ENCODE measurements at places on chromosomes 16 and 17.
A peak's percentile ranks its signal among the peaks of the same experiment; 100 is the strongest.

GRCh38 chr16:26976873-26977272 lies 89.9 kb upstream of the C16orf82 start:
- DNase-seq, result no peak

GRCh38 chr16:89759746-89760340 lies 38.5 kb downstream of the ZNF276 start:
- DNase-seq, result no peak

GRCh38 chr16:85573696-85574641 lies 39.2 kb upstream of the GSE1 start:
- DNase-seq, result peak; percentile 73

- no peak for DNase-seq
Observed at GRCh38 chr17:57467801-57468200, 211.5 kb downstream of the MSI2 start.

- DNase-seq, result no peak
Observed at GRCh38 chr17:58779446-58779845, 23.8 kb downstream of the PPM1E start.

GRCh38 chr17:74525781-74526288 lies 5.4 kb downstream of the CD300LB start:
- DNase-seq, result no peak

DNA sequence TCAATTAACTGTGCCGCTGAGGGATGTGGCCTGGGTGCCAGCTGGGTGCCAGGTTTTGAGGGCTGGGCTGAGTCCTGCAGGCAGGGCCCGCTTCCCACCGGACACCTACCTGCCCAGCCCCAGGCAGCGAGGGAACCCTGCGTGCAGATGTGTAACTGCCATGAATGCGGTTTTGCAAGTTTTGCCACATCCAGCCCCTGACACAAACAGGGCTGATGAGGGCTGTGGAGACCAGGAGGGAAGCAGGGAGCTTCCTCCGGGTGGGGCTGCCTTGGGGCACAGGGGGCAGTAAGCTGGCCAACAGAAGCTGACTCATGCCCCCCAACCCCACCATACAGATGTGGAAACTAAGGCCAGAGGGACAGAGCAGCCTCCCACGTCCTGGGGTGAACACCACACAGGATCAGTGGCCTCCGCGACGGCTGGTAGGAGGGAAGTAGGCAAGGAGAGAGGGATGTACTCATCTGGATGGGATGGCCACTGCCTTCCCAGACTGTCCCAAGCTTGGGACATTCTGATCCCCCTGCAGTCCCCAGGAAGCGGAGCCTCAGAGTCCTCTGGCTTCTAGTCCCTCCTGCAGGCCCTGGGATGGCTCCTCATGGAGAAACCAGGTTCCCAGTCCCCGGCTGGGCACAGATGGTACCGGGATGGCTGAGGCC lies 1.6 kb downstream of the UBALD1 start:
- no peak for DNase-seq

- no peak for DNase-seq
Observed at GRCh38 chr17:50884439-50885311, 18.5 kb upstream of the TOB1 start.

DNA sequence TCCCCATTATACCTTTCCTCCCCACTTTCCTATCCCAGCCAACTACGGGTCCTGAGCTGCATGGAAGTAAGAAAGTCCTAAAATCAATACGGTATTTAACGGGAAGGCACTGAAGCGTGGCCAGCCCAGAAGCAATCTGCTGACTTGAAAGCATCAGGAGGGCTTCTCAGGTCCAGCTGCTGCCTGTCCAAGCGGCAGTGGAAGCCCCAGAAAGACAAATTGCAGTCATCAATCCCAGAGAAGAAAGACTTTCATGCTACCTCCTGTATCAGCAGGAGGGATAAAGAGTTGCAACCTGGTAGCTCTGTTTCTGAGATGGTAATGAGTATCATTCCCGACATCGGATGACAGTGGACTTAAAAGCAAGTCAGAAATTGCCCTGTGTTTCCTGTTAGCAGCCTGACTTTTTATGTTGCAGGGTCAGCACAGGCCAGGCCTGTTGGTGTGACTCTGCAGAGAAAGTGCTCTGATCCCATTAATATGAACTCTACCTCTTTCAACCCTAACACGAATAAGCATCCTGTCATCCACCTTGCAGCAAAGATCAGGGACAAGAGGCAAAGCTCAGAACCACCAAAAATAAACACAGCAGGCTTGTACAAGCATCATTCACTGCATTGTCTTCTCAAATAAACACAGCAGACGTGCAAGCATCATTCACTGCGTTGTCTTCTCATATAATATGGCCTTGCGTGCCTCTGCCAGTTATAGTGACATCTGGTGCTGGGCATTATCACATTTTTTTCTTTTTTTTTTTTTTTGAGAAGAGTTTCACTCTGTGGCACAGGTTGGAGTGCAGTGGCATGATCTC lies 358.6 kb upstream of the CDH11 start:
- DNase-seq, result peak; percentile 66

GRCh38 chr17:77737442-77738265 lies 220.8 kb upstream of the TNRC6C start:
- no peak for DNase-seq

GRCh38 chr17:8791910-8792270 lies 7.3 kb downstream of the MFSD6L start:
- no peak for DNase-seq

- no peak for DNase-seq
Observed at GRCh38 chr16:88651276-88651988, 579 bp upstream of the CYBA start.

- peak; percentile 54 for DNase-seq
Observed at GRCh38 chr16:1923299-1924034, 5.3 kb upstream of the HS3ST6 start.

DNA sequence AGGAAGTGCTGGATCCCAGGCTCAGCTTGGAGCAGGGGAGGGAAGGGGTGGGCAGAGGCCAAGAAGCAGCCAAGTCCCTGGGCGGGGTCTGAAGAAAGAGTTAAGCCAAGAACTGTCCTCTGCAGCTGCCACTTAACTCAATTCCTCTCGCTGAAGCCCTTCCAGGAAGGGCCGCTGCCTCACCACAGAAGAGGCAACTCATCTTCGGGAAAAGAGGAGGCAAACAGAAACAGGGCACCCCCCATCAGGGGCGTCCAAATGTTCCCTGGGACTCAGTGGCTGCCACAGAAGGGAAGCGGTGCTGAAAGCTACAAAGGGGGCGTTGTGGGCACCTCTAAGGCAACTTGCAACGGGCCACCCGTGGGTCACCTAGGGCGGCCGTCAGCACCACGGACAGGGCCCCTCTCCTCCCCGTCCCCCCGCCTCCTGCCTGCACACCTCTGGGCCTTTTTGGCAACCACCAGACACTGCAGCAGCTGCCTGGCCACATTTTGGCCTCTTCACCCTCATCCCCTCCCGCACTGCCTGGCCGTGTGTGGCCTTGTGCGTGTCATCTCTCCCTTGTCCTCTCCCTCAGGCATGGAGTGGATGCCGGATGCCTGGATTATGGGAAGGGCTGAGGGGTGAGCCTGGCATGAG lies 2.5 kb downstream of the TLCD3B start:
- DNase-seq, result peak; percentile 52

- DNase-seq, result no peak
Observed at GRCh38 chr17:54482843-54483242, 417.8 kb upstream of the TOM1L1 start.

- DNase-seq, result no peak
Observed at GRCh38 chr17:56505154-56505756, 88.2 kb upstream of the NOG start.

DNA sequence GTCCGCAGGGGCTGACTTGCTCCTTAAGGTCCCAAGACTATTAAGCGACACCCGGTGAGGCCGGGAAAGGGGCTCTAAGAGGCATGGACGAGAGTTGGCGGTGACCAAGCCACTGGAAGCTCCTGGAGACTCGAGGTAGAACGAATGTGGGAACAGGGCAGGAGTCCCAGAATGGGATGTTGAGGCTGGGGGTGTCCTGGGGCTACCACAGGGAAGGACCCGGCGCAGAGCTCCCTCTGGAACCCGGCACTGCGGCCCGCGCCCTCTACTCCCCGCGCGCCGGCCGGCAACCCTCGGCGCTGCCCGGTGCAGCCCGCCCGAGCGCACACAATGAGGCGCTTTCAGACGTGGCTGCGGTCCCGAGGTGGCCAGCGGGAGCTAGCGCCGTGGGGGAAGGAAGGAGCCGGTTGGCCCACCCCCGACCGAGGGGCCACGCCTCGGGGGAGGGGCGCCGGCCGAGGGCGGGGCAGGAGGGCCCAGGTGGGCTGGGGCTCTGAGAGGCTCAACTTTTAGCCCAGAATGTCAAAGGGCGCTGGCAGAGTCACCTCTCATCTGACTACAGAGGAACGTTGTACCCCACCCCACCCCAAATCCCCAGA lies at the start of gene CHST6:
Gene CHST6, minus strand, starts transcription at position 366 of the 599 bp plus-strand sequence. CDS start 15,613 bp downstream, outside the sequence.
- peak; percentile 59 for DNase-seq

DNA sequence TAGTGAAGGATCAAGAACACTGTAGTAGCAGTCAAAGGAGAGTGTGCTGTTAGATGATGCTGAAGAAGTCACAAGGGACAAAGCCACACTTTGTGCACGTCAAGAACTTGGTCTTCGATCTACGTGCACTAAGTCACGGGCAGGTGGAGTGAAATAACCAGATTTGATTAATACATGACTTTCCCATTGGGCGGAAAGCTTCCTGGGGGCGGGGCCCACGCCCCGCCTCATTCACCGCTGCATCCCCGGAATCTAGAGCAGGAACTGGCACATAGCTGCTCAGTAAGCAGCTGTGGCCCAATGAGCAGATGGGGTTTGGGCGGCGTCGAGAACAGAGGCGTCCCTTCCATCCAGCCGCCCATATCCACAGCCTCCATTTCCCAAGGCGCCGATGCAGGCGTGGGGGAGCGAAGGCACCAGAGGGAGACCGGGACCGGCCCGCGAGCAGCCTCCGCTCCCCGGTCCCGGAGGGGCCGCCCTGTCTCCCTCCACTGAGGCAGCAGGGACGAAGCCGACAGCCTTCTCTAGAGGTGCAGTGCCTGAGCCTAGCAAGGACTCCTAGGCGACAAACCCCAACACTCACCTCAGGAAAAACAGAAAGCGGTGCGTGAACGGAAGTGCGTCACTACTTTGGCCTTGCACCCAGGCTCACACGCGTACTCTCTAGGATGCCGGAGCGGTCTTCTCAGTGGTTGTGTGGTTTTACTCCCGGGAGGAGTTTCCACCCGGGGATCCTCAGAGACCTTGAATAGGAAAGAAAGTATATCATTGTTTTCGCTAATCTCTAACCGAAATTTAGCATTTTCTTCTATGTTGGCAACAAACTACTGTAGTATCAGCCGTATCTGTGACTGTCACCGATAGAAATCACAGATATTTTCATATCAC lies 4.9 kb downstream of the ZNF19 start:
- DNase-seq, result peak; percentile 91

DNA sequence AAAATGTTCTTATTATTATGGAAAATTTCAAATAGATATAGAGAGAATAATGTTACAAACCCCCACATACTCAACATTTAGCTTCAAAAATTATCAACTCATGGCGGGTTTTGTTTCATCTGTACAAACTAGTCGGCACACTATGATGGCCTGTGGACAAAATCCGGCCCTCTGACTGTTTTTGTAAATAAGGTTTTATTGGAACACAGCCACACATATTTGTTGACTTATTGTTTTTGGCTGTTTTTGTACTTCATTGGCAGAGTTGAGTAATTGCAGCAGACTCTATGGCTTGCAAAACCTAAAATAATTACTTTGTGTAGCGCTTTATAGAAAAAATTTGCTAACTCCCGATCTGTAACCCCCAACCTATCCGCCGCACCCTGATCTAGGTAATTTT lies 41.4 kb upstream of the CLEC18A start:
- no peak for DNase-seq

- peak; percentile 58 for DNase-seq
Observed at GRCh38 chr17:6651919-6652452, 424 bp downstream of the C17orf100 start.

DNA sequence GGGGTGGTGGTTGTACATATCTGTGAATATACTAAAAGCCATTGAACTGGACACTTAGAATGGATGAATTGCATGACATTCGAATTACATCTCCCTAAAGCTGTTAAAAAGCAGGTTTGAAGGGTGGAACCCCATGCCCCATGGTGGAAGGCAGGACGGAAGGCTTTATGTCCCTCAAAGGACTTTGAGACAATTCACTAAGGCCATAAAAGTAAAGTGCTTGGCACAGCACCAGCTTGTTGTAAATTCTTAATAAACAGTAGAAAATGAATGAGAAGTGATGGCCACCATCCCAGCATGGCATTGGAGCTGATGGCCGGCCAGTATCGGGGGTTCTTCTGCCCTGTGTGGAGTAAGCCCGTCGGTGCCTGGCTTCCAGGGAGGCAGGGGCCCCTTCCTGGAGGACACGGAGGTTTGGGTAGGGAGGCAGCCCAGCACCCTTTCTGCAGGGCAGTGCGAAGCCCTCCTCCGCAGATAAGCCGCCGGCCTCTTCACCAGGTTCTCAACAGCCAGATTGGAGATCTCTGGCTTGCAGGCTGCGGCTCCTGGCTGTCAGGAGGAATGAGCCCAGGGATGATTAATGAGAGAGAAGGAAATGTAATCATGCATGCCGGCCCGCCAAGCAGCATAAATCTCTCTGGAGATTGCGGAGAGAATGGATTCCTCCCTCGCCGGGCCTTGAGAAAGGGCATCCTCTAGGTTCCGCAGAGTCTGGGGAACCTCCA lies 346.9 kb downstream of the FOXL1 start:
- peak; percentile 38 for DNase-seq

DNA sequence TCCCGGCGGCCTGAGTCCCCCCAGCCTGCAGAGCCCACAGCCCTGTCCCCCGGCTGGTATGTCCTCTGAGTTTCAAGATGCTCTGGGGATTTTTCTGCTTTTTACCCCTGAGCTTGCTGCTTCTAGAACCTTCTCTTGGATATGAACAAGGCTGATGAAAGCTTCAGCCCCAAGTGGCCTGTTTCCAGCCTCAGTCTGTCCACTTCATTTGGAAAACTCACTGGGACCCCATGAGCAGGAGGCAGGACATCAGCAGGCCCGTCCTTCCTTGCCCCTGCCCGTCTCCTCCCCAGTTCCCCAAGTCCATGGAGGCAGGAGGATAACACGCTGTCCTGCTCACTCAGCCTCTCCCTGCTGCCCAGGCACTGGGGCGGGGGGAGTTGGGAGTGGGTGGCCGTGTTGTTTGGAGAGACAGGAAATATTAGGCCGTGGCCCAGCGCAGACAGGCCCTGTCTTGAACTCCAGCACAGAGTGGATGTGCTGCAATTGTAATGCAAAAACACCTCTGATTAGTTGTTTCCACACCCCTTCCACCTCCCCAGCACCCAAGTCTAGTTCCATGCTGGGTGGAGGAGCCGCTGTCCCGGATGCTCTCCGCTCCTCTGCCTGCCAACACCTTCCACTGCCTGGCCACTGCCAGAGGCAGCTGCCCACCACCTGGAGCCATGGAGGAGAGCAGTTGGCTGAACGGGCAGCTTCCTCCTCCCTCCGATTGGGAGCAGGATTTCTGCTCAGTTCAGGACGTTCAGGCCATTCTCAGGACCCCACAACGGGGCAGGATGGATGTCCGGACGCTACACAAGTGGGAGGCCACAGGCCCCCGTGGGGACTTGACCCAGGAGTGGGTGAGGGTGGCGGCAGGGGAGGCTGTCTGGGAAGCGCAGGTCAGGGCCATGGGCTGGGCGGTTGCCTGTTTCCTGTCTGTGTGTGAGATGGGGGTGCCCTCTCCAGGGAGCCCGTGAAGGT lies 216.9 kb upstream of the GSE1 start:
- no peak for DNase-seq

GRCh38 chr16:84577034-84577803 lies 40.7 kb downstream of the COTL1 start:
- DNase-seq, result no peak

- DNase-seq, result no peak
Observed at GRCh38 chr16:79543219-79543618, 57.3 kb downstream of the MAF start.
